Endodermal cell (in vitro differentiated cells): ENCODE measurements at places on chromosomes 7 and 10.
A peak's percentile ranks its signal among the peaks of the same experiment; 100 is the strongest.

GRCh38 chr10:88819290-88819689, 16.8 kb downstream of the LIPM start:
- DNase-seq = no peak

GRCh38 chr7:28597284-28597683, 185.0 kb downstream of the CREB5 start:
- no peak for DNase-seq

DNA sequence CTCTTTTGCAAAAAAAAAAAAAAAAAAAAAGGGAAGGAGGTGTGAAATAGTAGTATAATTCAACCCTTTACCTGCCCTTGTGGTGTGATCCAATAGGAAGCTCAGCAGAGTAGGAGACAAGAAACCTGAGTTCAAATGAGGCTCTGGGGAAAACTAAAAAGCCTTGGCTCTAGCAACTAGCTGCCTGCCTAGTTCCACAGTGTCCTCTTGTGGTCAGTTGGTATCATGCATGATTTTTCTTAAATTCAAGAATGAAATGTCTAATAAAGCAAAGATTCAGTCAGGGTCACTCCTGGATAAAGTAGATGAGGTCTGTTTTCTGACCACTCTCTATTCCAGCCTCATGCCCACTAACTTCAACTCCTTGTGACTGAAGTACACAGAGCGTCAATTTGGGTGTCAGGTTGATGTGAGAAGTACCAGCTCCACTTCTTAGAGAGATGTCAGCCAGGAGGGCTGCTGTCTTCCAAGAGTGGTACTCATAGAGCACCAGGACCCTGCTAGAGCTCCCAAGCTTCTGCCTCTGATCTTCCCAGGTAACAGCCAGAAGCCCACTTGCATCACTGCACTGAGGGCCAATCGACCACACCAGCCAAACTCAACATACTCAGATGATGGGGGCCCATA, 10.5 kb downstream of the LSM5 start:
- DNase-seq = peak; percentile 63

DNA sequence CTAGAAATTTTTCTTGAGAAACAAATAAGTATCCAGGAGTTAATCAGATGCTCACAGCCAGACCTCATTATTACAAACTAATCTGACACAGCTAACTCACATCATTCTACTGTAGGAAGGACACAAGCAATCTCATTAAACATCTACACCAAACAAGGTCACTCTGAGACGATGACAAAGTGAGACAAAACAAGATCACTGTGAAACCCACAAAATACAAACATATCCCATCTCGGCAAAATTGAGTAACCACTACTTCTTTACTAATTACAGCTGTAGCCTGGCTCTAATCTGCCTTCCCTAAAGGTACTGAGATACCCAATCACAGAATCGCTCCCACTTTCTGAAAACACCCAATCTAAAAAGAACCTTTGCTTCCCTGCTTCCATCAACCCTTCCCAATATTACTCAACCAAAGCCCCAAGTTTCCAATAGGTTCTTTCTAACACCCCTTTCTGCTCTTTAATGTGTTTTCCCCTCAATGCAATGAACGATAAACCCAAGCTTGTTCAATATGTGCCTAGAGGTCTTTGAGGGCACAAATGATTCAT, 26.9 kb downstream of the CCDC6 start:
- no peak for DNase-seq

DNA sequence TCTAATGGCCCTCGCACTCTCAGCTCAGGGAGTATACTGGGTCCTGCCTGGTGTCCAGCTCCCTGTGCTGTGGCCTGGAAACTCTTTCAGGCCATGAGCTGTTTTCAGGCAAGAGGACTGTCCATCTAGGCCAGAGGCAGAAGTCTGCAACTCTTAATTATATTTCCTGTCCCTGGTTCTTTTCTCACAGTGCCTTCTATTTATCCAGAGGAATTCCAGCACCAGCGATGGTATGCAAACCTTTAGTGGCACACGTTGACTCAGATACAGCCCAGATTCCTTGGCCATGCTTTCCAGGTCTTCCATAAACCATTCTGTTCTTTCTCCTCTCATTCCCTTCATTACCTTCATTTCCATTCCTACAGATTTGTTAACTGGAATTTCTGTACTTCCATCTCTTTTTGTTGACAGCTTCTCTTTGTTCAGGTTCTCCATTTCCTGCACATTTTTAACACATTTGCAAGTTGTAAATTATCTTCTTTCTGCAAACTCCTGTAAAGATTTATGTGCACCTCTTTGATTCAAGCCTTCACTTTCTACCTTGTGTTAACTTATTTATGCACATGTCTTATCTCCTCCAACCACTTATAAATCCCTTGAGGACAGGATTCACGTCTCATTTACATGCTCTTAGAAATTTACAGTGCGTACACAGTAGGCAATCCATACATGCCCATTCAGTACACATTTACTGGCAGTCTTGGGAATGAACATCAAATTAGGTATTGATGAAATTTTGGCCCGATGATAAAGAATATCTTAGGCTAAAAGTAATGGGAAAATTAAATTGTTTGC, 172.1 kb downstream of the CELF2 start:
- peak; percentile 33 for DNase-seq

- no peak for DNase-seq
These were observed 5.3 kb downstream of the CFTR start for GRCh38 chr7:117485118-117485620.

- DNase-seq = peak; percentile 63
These were observed 2.7 kb upstream of the COMTD1 start for GRCh38 chr10:75238182-75239095.

GRCh38 chr10:100528921-100529474, 673 bp downstream of the NDUFB8 start:
- peak; percentile 49 for DNase-seq

- no peak for DNase-seq
These were observed 30.5 kb downstream of the GNAT3 start for GRCh38 chr7:80481196-80481884.

DNA sequence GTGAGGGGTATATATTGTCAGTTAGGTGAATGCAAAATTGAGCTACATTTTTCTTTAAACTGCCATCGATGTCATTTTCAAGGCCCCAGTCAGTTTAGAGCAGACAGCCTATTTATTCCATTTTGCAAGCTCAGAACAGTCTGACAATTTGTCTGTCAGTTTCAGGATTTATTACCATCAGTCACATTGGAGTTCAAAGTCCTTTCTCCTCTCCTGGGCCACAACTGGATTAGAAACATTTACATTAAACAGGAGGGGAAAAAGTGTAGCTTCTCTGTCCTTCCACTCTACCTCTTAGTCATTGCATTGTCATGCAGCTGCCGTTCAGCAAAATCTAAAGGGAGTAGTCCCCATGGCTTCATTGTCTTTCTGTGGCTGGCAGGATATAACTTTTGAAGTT, 3.5 kb upstream of the GHITM start:
- DNase-seq = no peak

DNA sequence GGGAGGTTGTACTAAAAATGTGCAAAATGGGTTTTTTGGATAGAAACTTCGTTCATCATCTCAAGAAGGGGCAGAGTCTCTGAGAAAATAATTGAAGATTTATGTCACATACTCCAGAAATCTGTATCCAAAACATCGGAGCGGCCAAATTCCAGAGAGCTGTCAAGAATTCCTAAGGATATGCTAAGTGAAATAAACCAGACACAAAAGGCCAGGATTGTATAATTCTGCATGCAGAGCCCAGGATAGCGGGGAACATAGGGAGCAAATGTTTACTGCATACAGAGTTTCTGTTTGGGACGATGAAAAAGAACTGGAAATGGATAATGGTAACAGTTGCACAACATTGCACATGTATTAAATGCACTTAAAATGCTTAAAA, 224.2 kb upstream of the AUTS2 start:
- DNase-seq = no peak
